ENCODE measurements at places on chromosomes 3 and 15. TPM values are rescaled to one million over a fixed set of nuclear protein-coding genes. Genes with fewer than 3 reads are reported as not detected.

DNA sequence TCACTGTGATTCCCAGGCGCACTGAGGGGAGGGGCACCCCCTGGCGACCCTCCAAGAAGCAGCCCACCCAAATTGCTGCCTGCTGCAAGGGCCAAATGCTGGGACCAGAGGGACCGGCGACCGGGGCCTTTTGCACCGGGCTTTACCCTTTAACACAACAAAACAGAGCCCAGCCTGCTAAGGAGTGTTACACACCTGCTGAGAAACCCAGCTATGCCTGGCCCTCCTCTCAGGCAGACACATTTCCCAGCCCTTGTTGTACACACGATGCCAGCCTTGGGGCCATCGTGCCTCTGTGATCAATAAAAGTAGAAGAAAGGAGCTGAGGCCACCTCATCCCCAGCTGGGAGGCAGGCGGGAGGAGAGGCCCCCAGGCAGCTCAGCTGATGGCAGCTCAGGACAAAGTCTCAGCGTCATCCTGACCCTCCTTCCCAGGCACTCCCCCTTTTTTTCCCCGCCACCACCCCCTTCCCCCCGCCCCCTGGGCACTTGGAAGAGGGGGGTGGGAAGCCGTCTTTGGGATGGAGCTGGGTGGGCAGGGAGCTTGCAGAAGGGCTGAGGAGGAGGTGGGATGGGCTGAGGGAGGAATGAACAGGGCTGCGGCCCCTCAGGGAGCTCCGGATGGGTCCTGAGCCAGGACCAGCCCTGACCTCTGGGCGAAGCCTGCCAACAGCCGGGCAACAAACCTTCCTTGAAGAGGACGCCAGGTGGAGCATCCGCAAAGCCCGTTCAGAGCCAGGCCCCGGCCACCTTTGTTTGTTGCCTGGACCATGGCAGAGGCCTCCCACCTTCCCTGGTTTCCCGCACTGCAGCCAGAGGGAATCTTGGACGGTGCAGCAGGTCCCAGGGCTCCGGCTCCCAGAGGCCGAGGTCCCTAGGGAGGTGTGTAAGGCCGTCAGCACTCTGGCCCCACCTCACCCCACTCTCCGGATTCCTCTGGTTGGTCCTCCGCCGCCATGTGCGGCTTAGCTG, 45.9 kb upstream of the SEC61A1 start:
- no peak for DNase-seq

GRCh38 chr15:31125061-31125460, 23.5 kb upstream of the TRPM1 start:
- DNase-seq: no peak

- no peak for DNase-seq
Measured at GRCh38 chr3:7075117-7075516, 214.2 kb downstream of the GRM7 start.

GRCh38 chr3:120052225-120052624, 42.0 kb downstream of the GSK3B start:
- DNase-seq: no peak

GRCh38 chr15:66621491-66622467, 56.0 kb upstream of the LCTL start:
- DNase-seq: no peak

DNA sequence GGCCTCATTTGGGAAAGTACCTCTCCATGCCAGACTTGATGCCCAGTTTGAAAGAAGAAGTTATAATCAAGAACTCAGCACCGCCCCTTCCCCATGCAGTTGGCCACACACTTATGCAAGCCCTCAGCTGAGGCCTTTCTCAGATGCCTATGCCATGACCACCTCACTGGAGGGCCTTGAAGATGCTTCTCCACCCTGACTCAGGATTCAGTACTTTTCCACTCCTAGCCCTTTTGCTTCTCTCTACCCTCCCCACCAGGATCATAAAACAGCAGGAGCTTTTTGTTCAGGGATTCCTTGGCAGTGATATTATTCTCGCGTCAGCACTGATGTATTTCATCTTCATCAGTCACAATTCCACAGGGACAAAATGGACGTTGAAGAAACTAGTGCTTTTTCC, 313.5 kb downstream of the PYDC2 start:
- no peak for DNase-seq

DNA sequence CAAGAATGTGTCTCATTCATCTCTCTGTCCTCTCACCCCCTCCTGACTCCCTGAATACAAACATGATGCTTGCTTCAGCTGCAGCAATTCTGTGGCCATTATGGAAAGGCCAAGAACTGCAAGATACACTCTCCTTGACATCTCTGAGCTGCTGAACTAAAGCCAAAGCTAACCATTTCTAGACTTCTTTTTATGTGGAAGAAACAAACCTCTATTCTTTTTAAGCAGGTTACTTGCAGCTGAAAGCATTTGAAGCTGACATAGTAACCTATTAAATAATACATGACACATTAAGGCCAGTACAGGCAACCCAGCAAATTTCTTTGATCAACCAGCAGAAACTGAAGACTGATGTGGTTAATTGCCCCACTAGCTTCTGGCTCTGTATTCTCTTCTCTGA, 17.5 kb downstream of the FHIT start:
- DNase-seq: no peak

DNA sequence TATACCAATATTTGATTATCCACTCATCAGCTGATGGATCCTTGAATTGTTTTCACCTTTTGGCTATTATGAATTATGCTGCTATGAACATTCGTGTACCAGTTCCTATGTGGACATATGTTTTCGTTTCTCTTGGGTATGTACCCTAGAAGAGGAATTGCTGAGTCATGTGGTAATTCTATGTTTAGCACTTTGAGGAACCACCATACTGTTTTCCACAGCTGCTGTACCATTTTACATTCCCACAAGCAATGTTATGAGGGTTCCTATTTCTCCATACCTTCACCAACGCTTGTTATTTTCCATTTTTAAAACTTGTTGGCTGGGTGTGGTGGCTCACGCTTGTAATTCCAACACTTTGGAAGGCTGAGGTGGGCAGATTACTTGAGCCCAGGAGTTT, 62.9 kb downstream of the RPLP1 start:
- DNase-seq: no peak

GRCh38 chr3:161043336-161044035, 61.7 kb downstream of the B3GALNT1 start:
- no peak for DNase-seq

CYP8B1 gene
- total RNA-seq: not detected

GOLGA8R gene
- 4.8 TPM for total RNA-seq

C15orf40 gene
- total RNA-seq: 11.4 TPM
